ENCODE measurements at places on chromosomes 5 and 9.
A peak's percentile ranks its signal among the peaks of the same experiment; 100 is the strongest.

DNA sequence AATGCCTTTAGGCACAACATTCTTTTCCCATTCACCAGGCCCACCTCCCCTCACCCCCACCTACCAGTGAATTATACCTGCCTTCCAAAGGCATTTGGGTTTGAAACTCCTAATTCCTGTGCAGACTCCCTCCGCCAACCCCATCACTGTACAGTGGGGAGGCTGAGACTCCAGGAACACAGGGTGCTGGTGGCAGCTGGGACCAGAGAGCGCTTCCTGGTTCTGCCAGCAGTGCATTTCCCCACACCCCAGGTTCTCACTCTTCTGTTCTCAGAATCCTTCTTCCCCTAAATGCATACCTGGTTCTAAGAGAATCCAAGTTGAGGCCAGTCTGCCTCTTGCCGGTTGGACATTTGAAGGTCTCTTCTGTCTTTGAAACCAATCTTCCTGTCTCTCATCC lies 21.1 kb downstream of the SLC36A2 start:
- no peak for DNase-seq

DNA sequence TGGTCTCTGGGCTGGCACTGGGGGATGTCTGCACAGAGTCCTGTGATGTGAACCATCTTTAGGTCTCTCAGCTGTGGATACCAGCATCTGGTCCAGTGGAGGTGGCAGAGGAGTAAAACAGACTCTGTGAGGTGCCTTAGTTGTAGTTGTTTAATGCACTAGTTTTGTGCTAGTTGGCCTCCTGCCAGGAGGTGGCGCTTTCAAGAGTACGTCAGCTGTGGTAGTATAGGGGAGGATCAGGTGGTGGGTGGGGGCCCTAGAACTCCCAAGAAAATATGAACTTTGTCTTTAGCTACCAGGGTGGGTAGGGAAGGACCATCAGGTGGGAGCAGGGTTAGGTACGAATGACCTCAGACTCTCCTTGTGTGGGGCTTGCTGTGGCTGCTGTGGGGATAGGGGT lies 197.1 kb downstream of the TMC1 start:
- DNase-seq, result no peak

GRCh38 chr9:127580366-127580765 lies 31.7 kb upstream of the STXBP1 start:
- peak; percentile 74 for DNase-seq

- no peak for DNase-seq
These were observed 405.9 kb downstream of the TLE4 start for GRCh38 chr9:79977510-79978197.

- no peak for DNase-seq
These were observed 134.0 kb upstream of the FAM174A start for GRCh38 chr5:100401149-100401548.
